COLO829 (cell line): ENCODE measurements at places on chromosomes 3 and 15.

DNA sequence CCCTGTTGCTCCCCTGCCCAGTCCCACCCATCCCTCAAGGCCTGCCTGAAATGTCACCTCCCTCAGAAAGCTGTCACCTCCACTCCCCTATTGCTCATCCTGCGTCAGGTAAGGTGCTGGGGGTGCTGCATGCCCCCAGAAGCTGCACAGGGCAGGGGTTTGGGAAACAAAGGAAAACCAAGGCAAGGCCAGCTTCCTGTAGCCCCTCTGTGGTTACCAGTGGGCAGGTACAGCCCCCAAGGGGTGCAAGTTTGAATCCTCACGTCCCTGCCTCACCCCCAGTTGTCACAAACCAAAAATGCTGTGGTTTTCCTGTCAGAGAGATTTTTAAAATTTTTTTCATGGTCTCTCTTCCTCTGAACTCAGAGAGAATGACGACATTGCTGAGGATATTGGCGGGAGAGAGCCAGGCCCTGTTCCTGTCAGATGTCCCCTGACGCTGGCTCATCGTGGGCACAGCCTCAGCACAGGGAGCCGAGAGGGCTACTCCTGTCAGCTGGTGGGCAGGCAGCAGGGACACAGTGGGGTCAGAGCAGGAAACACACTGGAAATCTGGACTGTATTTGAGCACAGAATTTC lies 27.0 kb downstream of the PSTPIP1 start:
- DNase-seq = no peak

DNA sequence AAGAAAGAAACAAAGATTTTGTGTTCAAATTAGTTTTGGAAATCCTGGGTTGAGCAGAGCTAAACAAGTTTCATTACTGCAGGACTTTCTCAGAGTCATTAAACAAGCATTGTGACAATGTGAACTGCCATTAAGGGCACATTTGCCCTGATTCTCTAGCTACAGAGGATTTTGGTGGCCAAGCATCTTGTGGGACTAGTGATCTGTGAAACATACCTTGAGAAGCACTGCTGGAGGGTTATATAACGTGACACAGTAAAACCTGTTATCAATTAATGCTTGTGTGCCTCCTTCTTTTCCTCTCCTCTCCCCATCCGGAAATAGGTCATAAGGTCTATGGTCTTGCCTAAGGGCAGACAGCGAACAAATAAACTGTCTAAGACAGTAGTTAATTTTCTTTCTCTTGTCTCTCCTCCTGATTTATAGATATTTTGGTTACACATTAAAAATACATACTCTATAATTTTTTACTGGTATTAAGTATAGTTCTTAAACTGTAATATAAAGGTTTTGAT lies 167.3 kb upstream of the NANOGP8 start:
- peak; percentile 39 for DNase-seq

- no peak for DNase-seq
Observed at GRCh38 chr3:53674582-53674981, 171.6 kb downstream of the CHDH start.

GRCh38 chr3:87073496-87074145 lies 82.7 kb upstream of the VGLL3 start:
- no peak for DNase-seq

- DNase-seq = no peak
Observed at GRCh38 chr15:71282076-71282475, 166.8 kb downstream of the THSD4 start.

- no peak for DNase-seq
Observed at GRCh38 chr3:177137774-177138705, 59.2 kb downstream of the TBL1XR1 start.

- DNase-seq = no peak
Observed at GRCh38 chr3:5429517-5429890, 242.0 kb downstream of the EDEM1 start.

DNA sequence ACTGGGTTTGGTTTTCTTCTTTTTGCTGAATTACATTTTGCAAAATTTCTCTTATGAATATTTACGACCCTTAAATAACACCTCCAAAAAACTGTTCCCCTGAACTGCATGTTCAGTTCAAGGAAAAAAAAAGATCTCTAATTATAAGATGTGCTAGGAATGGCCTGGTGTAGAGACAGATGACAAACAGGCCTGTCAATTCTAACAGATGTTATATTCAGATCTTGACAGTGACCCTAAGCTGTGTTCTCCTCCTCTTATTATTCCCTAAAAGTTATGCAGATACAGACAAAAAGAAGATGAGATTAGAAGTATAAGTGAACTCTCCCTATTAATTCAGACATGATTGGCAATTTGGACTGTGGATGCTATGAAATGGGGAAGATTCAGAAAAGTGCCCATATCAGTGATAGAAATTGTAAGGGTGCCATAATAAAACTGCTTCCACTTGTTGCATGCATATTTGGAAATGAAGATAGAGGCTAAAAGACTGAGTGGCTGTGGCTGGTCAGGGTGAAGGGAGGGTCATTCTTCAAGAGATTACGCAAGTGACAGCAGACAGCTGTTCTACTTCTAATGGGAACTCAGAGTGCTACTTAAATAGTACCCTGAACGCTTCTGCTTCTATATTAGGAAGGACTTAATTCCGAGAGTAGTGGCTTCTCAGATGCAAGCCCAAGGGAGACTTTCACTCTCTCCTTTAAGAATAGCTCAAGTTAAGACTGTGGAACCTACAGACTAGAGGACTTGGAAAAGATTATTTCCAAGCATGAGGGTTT lies 75.5 kb downstream of the ADAMTS9 start:
- DNase-seq = no peak

GRCh38 chr3:184523825-184524615 lies 37.6 kb upstream of the EPHB3 start:
- peak; percentile 58 for DNase-seq

GRCh38 chr15:64092864-64093626 lies 593 bp downstream of the CIAO2A start:
- no peak for DNase-seq

DNA sequence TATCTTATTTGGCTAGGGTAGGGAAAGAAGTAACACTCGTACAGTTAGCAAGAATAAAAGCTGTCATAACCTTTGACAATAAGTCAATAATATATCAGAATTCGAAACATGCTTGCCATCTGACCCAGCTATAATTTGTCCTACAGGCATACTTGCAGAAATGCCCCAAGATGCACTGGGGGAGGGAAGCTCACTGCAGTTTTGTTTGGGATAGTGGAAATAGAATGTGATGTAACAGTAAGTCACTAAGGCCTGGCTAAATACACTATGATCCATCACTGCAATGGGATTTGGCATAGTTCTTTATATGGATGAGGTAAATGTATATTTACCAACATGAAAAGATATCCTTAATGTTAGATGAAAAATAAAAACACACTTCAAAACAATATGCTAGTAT lies 25.5 kb upstream of the TMOD3 start:
- DNase-seq = no peak
